ENCODE measurements at places on chromosomes 1 and 21.

- no peak for DNase-seq
Observed at GRCh38 chr1:179825206-179825605, 52.4 kb downstream of the TOR1AIP2 start.

GRCh38 chr1:8816264-8816663 lies 1.2 kb downstream of the RERE start:
- no peak for DNase-seq

DNA sequence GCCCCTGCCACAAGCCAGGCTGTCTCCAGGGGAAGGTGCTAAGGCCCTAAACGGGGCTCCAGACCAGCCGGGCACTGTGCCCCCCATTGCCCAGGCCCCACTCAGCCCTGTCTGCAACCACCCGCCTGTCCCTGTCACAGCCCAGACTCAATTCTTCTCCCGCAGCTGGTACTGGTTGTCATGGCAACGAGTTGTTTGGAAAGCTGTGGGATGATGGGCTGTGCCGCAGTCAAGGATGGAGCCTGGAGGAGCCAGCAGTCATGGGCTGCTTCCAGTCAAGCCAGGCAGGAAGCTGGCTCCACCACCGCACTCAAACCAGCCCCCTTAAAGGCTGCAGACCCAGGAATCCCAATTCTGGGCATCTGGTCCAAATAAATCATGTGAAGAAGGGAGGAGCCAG lies 4.2 kb downstream of the SPOCD1 start:
- DNase-seq, result no peak

DNA sequence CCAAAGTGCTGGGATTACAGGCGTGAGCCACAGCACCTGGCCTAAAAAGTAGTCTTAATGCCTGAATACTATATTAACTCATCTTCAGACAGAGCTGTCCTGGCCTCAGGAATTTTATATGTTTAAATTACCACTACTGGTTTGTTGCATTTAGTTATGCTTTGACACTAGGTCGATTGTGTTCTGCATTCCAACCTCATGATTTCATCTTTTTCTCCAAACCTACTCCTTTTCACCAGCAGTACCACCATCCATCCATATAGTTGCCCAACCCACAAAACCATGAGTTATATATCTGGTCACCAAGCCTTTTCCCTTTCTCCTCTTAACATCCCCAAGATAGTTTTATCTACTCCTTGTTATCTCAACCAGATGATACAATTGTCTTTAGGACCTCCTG lies 22.6 kb downstream of the FMO5 start:
- DNase-seq, result no peak

DNA sequence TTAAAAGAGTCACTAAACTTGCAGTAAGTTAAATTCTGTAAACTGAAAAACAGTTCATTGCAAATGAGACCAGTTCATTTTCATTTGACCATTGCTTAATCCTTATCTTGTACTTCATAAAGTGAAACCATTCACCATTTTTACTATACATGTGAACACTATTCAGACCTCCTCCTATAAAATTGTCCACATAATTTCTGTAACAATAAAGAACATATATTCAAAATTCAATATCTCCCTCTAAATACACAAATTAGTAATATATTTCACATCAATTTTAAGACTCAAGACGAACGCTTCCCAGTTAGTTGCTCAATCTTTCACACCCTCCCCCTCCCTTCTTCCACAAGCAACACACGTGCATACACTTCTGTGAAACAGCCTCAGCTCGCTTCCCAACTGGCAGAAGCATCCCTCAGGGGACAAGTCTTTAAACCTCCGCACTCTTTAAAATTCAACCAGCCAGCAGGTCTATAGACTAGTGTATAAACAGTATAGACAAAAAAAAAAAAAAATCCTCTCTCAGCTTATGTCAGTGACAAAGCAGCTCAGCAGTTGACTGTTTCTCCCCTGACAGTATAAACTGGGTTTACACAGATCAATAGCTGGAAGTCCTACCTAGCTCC lies 99.6 kb downstream of the DENND1B start:
- peak; percentile 9 for DNase-seq

- no peak for DNase-seq
Observed at GRCh38 chr1:44290250-44291094, 64.6 kb downstream of the ERI3 start.

GRCh38 chr1:172324086-172324485 lies 96.4 kb upstream of the C1orf105 start:
- DNase-seq, result no peak

DNA sequence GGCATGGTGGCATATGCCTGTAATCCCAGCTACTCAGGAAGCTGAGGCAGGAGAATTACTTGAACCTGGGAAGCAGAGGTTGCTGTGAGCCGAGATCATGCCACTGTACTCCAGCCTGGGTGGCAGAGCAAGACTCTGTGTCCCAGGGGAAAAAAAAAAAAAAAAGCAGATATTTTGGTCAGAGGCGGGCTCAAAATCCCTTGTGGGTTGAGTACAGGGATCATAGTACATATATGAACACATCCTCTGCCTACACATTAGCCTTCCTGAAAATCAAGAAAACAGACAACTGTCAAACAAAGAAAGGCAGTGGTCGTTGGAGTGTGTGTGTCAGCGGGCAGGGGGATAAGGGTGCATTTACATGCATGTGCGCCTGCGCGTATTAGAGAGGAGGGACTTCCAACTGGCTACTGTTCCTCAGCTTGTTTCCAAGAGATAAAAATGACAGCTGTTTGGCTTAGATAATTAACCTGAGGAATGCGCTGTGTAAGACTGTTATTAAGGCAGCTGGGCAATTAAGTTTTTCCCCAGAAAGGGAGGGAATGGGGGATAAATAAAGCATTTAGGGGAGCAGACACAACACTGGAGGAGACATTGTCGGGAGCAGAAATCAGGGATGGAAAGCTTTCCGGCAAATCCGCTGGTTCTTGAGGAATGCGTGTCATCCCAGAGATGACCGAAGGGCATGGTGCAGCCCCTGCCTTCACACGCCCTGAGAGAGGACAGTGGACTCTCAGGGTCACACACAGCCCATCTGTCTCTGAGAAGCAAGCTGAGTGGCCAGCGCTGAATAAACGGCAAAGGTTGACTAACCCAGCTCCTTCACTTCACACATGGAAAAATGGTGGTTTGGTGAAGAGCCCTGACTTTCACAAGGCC lies 6.4 kb downstream of the LAMB3 start:
- DNase-seq, result no peak

GRCh38 chr1:57831624-57832023 lies 407.8 kb upstream of the DAB1 start:
- DNase-seq, result no peak

DNA sequence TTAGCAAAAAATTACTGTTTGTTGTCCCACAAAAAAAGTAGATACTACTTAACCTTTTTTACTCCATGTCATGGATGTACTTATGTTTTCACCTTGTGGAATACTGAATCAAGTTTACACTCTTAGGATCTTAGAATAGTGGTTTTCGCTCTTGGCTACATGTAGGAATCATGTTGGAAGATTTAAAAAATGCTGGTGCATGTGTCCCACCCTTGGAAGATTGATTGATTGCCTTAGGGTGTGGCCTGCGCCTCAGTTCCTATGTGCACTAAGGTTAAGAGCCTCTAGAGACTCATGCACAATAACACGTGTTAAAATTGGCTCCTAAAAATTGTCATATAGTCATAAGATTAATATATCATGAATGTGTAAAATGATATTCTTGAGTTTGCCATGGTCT lies 25.0 kb downstream of the HS2ST1 start:
- no peak for DNase-seq
